ENCODE measurements at places on chromosomes 7 and 10. TPM values are rescaled to one million over a fixed set of nuclear protein-coding genes. Genes with fewer than 3 reads are reported as not detected.

DNA sequence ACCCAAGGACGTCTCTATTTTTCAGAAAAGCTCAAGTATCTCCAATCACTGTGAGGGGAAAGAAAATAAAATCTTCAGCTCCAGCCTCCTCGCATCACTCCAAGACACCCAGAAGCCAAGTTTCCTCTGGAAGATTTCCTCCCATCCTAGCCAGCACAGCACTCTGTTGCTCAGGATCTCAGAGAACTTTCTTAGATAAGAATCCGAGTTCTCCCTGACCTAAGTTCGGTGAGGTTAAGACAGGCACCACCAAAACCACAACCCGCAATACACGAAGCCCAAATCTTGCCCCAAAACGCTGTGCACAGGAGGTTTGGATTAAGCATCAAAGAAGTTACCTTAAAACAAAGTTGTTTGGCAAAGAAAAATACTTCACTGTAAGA is 4.2 kb downstream of the FAM53B start:
- no peaks in the 10 kb centered on the region for H3K36me3 ChIP-seq
- H3K27ac ChIP-seq = peak overlapping the region; percentile 61
- no peak for DNase-seq
- peaks cover 85% of the 10 kb centered on the region for H3K4me1 ChIP-seq

Gene EPHA1
- not detected for total RNA-seq

- H3K27ac ChIP-seq = no peak overlapping the region
- H3K27me3 ChIP-seq = no peaks in the 10 kb centered on the region
- no peak overlapping the region for H3K4me3 ChIP-seq
- no peaks in the 10 kb centered on the region for H3K36me3 ChIP-seq
Observed at GRCh38 chr7:90266808-90267207, 21.8 kb downstream of the CFAP69 start.

Gene LRRTM3
- total RNA-seq = not detected

- no peak for DNase-seq
- H3K36me3 ChIP-seq = no peaks in the 10 kb centered on the region
- H3K4me1 ChIP-seq = no peaks in the 10 kb centered on the region
- no peaks in the 10 kb centered on the region for H3K27me3 ChIP-seq
Observed at GRCh38 chr7:53602817-53603418, 567.5 kb downstream of the POM121L12 start.

DNA sequence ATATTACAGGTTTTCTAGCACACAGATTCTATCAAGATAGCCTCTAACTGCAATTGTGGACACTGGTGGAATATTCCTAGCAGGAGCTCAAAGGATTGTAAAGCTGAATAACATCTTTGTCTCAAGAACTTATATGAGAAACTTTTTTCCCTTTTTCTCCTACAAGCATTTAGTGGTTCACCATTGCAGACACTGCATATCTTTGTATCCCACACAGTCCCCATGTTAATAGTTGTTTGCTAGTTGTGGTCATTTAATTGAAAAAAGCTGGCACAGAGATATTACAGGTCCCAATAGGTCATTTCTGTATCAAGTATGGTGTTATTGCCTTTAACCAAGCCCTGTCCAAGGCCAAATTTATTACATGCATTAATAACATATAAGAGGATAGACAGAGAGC is 226.2 kb upstream of the TCF7L2 start:
- H3K4me1 ChIP-seq = peaks cover 4% of the 10 kb centered on the region
- no peaks in the 10 kb centered on the region for H3K36me3 ChIP-seq
- no peak overlapping the region for H3K4me3 ChIP-seq
- H3K27me3 ChIP-seq = no peaks in the 10 kb centered on the region
- H3K27ac ChIP-seq = no peak overlapping the region

- no peaks in the 10 kb centered on the region for H3K36me3 ChIP-seq
- no peaks in the 10 kb centered on the region for H3K27me3 ChIP-seq
- H3K4me1 ChIP-seq = peaks cover 9% of the 10 kb centered on the region
- no peak overlapping the region for H3K4me3 ChIP-seq
Observed at GRCh38 chr7:36563706-36564327, 160.5 kb downstream of the AOAH start.
